Stimulated activated CD4-positive, alpha-beta T cell treated with anti-CD3 and anti-CD28 coated beads, TNF-alpha, amount 100 ng/mL, for 48 hours (primary cell): ENCODE measurements at places on chromosomes 5 and 9.
A peak's percentile ranks its signal among the peaks of the same experiment; 100 is the strongest.

- no peak for DNase-seq
Measured at GRCh38 chr9:109310486-109310901, 10.4 kb downstream of the EPB41L4B start.

GRCh38 chr5:125196481-125197111 lies 450.2 kb upstream of the ZNF608 start:
- DNase-seq, result no peak

- DNase-seq, result no peak
Measured at GRCh38 chr5:81556809-81557208, 162.9 kb upstream of the ACOT12 start.

DNA sequence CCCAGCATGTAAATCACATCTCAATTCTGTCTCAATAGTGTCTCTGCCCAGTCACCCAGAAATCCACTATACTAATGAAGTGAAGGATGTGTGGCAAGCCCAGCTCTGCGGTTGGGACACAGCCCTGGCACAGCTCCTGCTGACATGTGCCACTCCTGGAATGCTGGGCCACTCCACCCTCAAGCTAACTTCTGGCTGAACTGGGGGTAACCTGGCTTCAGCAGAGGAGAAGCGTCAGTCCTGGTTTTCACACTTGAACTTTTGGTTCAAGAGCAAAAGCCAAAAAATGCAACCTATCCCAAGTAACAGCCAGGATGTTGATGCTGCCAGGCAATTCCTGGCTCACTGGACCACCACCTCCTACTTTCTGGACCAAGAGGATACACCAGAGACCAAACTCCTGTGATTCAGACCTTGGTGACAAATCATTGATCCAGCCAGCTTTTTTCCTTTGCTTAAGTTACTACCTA lies 86.4 kb downstream of the ARRDC3 start:
- no peak for DNase-seq

DNA sequence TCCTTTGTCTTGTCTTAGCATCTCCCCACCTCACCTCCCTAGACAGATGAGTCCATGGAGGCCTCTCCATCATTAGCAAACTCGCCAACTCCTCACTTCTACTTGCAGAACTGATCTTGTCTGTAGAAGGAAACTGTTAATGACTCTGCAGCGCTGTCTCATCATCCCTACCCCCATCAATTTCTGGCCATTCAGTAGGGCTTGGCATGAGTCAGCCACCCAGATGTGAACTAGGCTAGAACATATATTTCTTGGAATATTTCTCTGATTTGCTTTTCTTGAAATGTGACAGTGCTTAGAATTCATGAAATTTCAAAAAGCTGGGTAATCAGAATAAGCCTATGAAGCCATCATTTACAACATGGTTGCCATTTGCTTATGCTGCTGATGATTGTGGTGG lies 1125.0 kb upstream of the DMAC1 start:
- DNase-seq, result no peak

DNA sequence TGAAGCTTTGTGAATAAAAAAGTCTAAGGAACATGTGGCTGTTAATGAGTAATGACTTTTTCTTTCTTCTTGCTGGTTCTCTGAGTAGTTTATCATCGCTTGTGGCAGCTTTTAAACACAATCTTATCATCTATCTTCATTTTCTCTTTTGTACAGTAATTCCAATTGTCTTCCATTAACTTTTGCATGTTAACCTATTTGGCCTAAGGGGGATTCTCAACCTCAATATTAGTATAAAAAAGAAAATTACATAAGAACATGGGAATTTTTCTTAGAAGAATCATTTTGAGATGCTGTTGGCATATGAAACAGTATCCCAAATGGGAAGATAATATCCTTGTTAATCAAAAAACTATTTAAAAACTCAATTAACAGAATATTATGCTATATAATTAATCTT lies 179.7 kb upstream of the GPR151 start:
- no peak for DNase-seq

GRCh38 chr5:168104811-168105481 lies 186.5 kb upstream of the WWC1 start:
- DNase-seq, result no peak

- DNase-seq, result no peak
Measured at GRCh38 chr9:137315581-137316011, 13.5 kb upstream of the NRARP start.

- no peak for DNase-seq
Measured at GRCh38 chr9:37566716-37567115, 9.5 kb downstream of the FBXO10 start.

- no peak for DNase-seq
Measured at GRCh38 chr9:96015876-96016686, 140.6 kb downstream of the ERCC6L2 start.

DNA sequence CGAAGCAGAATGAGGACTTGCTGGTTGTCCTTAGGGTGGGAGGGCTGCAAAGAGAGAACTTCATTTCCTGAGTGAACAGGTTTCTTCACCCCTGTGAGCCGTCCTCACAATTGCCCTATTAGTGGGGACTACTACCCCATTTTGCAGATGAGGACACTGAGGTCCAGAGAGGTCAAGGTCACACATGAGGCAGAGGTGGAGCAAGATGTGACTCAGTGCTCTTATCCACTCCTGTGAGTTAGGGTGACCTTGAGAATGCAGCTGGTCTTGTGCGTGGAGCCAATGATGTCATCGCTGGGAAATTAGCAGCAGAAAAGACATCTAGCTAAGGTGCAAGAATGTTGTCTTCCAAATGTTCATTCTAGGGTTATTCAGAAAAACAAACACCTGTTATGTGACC lies 26.9 kb downstream of the GPRIN1 start:
- DNase-seq, result no peak

DNA sequence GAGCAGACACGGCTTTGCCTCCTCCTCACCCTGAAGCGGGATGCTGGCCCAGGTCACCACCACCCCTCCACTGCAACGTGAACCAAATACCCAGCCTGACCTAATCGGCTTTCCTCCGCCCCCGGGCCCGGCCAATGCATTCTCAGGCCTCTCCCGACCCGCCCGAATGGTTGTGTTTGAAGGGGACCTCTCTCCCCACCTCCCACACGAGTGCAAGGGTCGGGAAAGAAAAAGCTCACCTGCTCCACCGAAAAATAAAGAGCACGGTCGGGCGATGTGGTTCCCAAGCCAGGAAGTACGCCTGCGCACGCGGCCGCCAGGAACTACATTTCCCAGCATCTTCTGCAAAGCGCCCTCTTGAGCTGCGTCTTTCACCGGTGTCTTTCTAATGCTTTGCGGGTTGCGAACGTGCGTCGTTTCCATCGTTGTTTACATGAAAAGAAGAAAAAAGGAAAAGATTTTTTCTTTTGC lies at the start of gene ZNF883:
TSS of gene ZNF883 (minus strand) at position 282 of the 471 bp plus-strand sequence.
- DNase-seq, result peak; percentile 19

DNA sequence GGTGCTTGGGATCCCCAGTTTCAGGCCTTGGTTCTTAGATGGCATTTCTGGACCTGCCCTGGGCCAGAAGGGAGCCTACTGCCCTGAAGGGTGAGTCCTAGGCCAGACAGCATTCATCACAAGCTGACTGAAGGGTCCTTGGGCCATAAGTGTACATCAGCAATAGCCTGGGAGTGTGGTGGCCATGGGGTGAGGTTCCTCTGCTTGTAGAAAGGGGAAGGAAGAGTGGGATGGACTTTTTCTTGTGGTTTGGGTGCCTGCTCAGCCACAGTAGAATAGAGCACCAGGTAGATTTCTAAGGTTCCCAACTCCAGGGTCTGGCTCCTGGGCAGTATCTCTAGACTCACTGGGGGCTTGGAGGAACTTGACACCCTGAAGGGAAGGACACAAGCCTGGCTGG lies 95.2 kb upstream of the PHF24 start:
- DNase-seq, result no peak

DNA sequence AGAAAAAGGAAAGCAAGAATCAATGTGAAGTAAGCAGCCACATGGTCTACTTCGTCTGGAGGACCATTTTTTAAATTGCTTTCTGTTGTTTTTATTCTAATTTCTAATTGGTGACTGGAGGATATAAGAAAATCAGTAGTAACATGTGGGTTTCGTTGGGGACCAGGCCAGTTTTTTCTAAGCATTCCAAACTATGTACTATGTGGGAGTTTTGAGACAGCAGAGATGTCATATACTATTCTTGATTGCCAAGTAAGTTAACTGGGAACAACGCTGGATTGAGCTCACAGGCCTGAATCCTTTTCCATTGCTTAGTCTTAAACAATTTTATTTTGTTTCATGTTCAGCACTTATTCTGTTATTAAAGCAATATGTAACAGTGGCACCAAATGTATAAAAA lies 225.7 kb downstream of the TMEM167A start:
- no peak for DNase-seq

DNA sequence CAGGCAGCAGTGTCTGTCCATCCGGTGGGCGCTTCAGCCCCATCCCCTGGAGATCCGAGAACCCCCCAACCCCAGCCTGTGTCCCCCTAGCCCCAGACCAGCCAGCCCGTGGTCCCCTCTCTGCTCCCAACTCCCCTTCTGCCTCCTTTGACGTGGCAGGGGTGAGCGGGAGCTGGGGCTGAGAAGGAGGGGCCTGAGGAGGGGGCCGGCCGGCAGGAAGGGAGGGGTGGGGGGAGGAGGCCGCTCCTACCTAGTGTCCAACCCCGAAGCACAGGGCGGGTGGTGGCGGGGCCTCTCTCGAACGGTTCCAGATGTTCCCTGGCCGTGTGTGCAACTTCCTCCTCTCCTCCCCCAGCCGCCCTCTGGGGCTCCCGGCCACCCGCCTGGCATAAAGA lies 31.0 kb downstream of the GOLGA2 start:
- DNase-seq, result no peak

DNA sequence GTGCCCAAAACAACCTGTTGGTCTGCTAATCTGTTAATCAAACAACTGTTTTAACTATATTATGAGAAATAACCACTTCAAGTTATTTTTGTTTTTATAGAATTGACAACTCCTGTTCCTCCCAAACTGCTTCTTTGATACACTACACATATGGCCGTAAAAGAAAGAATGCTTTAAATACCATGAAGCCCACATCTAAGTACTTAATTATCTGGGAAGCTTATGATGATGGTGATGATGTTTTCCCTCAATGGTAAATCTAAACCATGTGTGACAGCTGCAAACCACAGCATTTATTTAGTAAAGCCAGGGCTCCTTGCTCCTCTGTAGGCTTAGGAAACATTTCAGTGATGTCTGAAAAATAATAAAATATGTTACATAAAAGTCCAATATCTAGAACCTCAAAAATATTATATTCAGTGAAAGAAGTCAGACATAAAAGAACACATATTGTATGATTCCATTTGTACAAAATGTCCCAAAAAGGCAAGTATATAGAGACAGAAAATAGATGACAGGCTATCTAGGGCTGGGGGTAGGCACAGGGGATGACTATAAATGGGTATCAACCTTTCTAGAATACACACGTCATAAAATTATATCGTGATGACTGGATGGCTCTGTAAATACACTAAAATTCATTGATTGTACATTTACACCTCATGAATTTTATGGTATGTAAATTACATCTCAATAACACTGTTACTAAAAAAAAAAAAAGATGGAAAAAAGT lies 154.1 kb downstream of the EFNA5 start:
- no peak for DNase-seq

DNA sequence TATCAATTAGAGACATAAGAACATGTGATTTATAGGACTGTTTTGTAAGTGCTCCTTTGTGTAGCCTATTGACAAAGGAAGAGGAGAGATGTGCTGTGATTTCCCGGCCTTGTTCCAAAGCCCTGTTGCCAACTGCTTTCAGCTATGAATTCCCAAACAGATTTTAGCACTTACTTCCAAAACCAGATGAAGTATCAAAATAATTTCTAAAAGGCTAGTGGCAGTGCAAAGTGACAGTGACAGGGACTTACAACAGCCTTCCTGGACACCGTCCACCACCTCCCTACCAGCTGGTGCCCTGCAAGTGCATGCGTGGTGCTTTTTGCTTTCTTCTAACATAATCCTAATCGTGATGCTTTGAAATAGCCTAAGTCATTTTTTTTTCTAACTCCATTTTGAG lies 254.1 kb upstream of the ACTBL2 start:
- no peak for DNase-seq

DNA sequence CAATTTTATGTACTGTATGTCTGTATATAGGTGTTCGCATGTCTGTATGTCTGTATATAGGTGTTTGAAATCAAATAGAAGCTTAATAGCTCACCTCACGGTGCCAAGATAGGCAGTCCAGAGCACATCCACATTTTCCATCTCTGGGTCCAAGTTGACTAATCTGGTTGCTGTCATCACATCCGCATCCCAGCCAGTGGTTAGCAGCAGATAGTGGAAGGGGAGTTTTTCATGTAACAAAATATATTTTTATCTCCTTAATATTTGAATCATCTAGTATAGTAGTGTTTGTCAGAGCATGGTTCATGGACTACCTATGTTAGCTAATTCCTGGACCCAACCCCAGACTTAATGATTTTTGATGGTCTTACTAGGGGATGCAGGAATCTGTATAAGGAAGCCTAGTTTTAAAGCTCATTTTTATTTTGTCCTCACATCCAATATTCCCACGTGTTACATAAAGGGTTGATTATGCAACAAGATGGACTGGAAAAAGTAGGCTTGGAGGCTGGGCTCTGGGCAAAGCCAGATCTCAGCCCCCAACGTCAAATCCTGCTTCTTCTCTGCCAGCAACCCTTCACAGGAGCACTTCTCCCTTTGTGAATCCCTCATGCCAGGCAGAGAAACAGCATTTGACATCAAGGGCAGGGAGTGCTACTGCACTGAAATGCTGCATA lies 219.7 kb downstream of the ZSWIM6 start:
- DNase-seq, result no peak

DNA sequence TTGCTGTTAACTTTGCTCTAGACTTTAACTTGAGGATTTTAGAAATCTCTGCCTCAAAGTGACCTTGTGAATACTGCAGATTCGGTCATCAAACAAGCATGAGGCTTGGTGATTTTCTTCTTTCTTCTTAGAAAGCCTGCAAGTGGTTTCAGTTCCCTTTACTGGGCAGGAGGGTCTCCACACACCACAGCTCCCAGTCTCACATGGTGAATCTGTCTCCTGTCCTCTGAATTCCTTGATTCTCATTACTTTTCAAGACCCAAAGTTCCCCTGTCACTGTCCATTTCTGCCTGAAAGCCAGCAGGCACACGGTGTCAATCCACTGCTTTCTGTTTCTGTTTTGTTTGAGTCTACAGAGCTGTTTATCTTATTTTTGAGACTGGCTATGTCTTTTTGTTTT lies 14.1 kb downstream of the HSPB3 start:
- no peak for DNase-seq

DNA sequence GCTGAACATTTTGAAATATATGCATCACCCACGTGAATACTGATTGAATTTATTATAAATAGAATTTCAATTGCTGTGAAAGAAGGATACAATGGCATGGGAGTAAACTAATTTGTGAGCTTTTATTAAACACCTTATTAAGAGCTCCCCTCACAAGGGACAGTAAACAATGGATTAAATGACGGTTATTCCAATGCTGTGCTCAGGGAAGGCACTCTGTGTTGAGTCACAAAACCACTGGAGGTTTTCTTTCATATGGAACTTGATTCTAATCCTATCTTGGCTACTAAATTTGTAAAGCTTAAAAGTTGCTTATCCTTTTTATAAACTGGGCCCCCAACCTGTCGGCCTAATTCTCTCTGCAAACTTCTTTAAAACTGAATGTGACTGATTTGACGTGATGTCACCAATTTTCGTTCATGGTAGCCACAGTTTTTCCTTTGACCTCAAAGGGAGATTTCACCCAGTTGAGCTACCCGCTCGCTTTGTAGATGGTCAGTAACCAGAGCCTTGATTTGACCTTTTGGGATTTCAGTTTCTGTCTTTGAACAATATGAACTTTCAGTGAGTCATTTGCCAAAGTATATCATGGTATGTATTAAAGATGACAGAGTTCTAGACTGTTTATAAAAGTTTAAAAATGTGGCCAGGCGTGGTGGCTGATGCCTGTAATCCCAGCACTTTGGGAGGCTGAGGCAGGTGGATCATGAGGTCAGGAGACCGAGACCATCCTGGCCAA lies 61.3 kb upstream of the PIK3R1 start:
- no peak for DNase-seq
